ENCODE measurements at places on chromosomes 11 and 22.

- no peak for DNase-seq
These were observed 139.0 kb upstream of the NAV2 start for GRCh38 chr11:19573666-19574065.

DNA sequence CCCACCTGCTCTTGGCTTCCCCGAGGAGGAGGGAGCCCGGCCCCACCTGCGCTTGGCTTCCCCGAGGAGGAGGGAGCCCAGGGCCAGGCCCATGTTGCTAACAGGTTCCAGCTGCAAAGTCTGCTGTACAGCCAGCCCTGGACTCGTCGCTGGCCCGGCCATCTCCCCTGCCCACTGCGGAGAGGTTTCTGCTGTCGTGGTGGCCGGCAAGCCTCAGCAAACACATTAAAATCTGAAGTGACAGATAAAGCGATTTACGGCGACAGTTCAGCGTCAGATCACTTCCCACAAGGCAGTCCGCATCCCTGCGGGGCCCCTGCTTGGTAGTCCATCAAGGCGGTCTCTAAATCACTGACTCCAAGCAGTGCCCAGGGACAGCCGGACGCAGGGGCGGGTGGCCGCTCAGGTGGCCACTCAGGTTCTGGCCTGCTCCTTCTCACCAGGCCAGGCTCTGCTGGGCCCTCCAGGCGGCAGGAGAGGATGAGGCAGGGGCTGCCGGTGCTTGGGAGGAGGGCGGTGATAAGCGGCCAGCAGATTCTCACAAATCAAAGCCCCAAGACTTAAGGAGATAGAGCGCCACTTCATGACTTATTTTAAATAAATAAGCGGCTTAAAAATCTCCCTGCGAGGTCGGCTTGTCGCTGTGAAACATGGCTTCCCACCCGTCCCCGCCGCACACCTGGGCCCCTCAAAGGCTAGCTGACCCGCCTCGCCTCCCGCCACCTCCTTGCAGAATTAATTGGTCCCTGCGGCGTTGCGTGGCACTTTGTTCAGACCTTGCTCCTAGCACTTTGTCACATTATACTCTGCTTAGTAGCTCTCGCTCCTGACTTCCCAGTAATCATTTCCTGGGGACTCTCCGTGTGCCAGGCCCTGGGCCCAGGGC, 21.1 kb downstream of the MACROD1 start:
- DNase-seq = no peak

GRCh38 chr11:106132582-106133354, 55.3 kb downstream of the AASDHPPT start:
- DNase-seq = no peak

DNA sequence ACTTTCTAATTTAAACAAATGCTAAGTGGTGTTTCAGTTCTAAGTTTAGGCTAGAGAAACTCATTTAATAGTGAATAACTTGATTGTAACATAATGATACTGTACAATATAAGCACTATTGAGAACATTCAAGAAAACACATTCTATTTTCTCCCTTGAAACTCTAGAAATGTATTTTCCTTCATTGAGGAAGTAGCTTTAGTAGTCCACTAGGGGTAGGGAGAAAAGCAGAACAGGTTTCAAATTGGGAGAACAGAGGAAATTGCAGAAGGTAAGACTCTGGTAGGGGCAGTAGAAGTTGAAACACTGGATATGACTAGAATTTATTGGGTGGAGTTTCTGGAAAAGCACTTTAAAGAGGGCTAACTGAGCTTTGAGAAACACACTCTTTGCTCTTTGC, 31.6 kb upstream of the MPPED2 start:
- no peak for DNase-seq

- no peak for DNase-seq
These were observed 145.9 kb downstream of the GRIK4 start for GRCh38 chr11:120657306-120658070.

DNA sequence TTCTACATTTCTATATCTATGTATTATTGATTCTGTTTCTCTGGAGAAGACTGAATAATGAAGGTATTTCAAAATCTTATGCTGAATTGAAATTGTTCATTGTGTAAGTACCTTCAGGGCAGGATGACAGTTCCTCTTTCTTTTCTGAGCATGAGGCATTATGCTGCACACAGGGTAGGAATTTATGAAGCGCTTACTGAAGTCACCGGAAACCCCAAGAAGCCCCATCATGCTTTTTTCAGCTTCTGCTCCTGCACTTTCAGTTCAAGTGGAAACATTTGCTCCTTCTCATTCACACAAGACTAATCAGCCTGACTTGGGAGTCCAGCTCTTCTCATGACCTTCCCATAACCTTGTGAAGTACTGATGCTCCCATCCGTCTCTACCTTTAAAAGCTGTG, 314.7 kb upstream of the SORL1-AS1 start:
- no peak for DNase-seq

DNA sequence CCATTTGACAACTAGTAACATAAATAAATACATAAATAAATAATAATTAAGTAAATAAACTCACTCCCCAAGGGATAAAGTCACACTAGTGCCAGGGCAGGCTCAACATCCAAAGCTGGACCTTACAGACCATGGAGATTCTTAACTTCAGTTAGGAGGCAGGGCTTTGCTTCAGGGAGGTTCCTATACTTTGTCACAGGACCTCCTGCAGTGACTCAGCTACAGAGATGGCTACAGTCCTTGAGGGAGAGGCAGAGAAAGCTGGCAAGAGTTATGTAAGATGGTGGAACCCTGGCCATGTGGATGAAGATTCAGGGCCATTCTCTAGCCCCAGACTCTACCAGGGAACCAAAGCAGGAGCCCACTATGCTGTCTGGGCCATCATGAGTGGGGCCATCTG, 74.1 kb upstream of the CADM1 start:
- DNase-seq = no peak

DNA sequence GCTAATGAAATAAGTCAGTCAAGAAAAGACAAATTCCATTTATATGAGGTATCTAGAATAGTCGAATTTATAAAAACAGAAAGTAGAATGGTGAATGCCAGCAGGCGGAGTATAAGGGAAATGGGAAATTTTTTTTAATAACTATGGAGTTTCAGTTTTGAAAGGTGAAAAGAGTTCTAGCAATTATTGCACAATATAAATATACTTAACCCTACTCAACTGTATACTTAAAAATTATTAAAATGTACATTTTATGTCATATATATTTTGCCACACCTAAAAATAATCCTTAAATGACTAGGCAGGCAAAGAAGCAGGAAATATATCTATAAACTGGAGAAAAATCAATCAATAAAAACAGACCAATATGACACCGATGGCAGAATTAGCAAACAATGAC, 196.5 kb upstream of the UBASH3B start:
- DNase-seq = no peak

DNA sequence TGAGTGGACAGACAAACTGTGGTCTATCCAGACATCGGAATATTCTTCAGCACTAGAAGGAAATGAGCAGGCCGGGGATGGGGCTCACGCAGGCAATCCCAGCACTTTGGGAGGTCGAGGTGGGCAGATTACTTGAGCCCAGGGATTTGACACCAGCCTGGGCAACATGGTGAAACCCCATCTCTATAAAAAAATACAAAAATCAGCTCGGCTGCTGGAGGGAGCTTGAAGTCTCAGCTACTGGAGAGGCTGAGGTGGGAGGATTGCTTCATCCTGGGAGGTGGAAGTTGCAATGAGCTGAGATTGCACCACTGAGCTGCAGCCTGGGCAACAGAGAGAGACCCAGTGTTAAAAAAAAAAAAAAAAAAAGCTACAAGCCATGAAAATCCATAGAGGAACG, 8.0 kb upstream of the CTSD start:
- no peak for DNase-seq

- DNase-seq = no peak
These were observed 84.3 kb downstream of the CCDC81 start for GRCh38 chr11:86459002-86459385.

DNA sequence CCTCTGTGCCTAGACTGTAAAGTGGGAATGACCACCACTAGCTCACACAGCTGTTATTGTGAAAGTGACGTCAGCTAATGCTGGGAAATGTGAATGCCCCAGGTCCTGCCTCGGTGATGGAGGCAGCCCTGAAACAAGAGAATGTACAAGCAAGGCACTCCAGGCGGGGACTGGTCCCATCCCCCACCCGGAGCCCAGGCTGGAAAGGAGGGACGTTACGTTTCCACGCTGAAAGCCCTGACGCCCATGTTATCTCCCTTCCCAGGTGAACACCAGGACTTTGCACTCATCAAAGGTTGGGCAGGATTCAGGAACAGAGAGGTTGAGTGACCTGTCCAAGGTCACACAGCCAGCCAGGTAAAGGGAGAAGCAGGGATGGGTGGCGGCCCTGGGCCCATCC, 784 bp downstream of the SULT4A1 start:
- no peak for DNase-seq

GRCh38 chr11:96342014-96342960, 708 bp downstream of the MAML2 start:
- no peak for DNase-seq

All from NCI-H774 (cell line).